Fibroblast of the aortic adventitia (primary cell): ENCODE measurements at places on chromosomes 16 and 17. TPM values are rescaled to one million over a fixed set of nuclear protein-coding genes. Genes with fewer than 3 reads are reported as not detected.

GRCh38 chr17:42891539-42892152, 9.0 kb upstream of the G6PC1 start:
- no peak for DNase-seq

DNA sequence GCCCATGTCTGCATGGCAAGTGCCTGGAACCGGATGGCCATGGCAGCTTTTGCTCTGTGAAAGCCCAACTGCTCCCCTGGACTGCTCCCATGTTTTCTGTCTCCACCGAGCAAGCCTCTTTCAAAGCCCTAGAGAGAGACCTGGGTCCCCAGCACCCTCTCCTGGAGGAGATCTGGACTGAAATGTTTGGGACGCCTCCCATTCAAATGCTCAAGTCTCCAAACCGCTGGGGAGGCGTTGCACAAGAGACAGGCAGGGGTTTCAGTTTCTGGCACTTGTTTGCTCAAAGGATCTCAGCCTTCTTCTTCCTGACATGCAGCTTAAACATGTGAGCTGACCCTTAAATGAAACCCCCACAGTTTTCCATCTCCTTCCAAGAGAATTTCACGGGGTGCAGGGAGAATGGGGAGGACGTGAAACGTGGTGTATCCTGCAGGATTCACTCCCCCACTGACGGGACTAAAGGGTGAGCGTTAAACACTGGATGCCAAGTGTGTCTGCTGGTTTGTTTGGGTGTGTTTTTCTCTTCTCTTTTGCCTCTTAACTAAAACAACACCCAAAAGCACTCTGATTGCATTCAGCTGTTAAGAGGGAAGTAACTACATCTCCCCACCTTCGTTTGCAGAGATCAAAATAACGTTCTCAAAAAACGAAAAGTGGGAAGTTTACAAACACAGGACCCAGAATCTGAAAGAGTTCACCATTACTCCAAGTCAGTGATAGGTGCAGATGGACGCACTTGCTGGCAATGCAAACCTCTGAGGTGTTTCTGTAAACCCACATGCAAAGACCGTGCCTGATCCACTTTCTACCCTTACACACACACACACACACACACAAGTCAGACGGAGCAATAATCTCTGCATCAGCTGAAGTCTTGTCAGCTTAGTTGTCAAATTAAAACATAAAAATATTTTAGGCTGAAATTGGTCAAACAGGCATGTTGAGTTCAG, 256.9 kb downstream of the C16orf95 start:
- peak; percentile 63 for DNase-seq

GRCh38 chr16:86557587-86557986, 2.6 kb upstream of the MTHFSD start:
- DNase-seq: no peak

DNA sequence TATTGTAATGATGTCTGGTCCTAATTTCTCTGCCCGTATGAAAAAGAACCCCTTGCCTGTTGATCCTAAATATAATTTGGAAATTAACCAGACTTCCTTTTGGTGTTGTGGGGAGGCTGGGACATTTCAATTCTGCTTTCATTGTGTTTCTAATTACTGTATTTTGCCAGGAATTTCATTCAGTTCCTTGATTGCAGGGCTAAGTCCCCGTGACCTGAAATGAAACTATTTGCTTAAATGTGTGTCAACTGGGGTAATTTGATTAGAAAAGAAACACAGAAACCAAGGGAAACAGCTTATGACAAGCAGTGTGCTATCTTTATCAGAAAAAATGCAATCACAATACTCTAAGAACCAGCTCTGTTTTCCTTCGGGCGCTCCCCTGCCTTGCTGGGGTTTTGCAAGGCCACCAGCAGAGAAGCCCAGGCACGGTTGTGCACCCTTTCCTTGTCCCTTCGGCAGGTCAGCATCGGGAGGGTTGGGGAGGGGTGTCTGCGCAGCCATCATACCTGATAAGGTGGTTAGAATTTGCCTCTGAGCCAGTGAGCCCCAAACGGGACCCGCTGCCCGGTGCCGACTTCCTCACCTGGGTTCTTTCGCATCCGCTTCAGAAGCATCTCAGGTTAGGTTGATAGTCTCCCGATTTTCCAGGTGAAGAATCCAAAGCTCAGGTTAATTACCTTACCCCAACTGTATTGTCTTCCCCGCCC, 19.4 kb downstream of the KLHL36 start:
- DNase-seq: no peak

GRCh38 chr17:82668631-82669099, 20.4 kb upstream of the WDR45B start:
- DNase-seq: peak; percentile 25

DNA sequence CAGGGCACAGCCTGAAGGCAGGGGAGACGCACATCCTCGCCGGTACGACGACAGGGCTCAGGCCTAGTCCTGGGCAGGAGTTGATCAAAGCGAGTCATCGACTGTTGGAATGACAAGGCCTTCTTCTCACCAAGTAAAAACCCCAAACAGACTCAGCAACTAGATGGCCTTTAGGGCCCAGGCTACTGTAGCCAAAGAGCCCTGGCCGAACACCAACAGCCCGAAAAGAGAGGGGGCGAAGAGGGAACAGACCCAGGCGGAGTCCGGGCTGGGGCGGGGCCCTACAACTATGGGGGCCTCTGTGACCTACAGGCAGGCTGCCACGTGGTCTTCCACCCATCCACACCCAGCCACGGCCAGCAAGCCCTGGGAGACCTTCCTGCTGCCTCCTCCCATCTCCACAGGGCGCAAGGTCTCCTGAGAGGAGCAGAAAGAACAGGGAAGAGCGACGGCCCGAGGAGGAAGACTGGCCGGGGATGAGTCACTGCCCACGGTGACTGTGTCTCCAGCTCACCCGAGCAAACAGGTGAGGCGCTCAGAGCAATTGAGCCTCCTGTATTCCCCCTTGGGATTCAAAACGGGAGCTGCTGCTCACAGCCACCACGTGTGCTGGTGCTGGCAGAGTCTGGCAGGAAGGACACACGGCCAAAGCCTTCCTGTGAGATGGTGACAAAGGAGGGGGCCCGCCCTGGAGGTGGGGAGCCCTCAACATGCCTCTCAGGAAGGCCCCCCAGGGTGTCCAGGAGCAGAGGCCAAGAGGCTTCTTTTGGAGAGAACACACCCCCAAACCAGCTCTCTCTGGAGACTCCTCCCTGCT, 17.7 kb downstream of the SLC16A3 start:
- peak; percentile 60 for DNase-seq

The HBA2 gene
- total RNA-seq: not detected in 2 replicates

The ARL17A gene
- 9.9 and 10.7 TPM in 2 replicates for total RNA-seq
